AG09309 (cell line): ENCODE measurements at places on chromosomes 1 and 21.

GRCh38 chr1:36321119-36321951, 2.1 kb downstream of the EVA1B start:
- DNase-seq, result peak; percentile 79

GRCh38 chr1:222995620-222996309, 147.3 kb downstream of the TLR5 start:
- DNase-seq, result no peak

DNA sequence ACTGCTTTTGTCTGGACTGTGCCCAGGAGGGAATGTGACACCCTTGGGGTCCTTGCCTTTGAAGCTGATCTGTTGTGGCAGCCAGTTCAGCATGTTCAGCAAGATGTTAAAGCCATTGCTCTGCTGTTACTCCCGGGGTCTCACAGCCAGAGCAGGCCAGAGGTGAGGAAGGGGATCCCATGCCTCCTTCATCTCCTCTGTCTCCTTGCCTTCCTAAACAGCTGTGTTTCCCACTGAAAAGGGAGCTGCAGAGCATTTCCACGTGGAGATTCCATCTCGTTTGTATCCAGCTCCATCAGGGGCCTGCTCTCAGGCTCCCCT, 135.8 kb upstream of the COL6A1 start:
- no peak for DNase-seq

- DNase-seq, result no peak
Measured at GRCh38 chr1:31029026-31029425, 36.5 kb downstream of the PUM1 start.

DNA sequence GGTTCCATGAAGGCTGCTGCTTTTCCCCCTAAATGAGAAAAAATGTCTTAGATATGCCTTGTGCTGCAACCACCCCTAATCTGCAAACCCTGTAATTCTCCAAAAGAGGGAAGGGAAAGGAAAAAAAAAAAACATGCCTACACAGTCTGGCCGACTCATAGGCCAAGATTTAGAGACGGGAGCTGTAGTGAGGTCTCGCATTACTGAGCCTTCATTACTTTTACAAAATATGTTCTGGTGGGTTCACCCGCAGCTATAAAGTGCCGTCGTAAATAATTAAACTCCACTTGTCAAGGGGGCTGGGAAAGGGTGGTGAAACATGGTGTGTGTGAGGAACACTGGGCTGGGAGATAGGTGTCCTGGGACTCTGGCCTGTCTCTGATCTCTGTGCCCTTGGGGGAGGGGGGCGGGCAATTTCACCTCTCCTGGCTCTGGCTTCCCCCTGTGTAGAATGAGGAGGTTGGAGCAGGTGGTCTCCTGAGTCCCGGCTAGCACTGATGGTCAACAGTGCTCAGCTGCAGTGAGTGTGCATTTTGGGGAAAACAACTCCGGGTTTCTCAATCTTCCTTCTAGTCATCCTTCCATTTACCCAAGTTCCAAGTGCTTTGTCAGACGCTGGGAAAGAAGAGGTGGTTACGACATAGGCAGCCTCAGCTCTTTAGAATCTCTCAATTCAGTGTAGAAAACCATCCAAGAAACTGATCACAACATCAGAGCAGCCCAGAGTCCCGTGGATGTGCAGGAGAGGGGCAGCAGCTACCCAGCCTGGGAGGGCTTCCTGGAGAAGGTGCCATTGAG, 82.3 kb downstream of the ACTL8 start:
- DNase-seq, result peak; percentile 55

GRCh38 chr1:43058545-43059360, 100.1 kb upstream of the SLC2A1 start:
- DNase-seq, result no peak

- DNase-seq, result no peak
Measured at GRCh38 chr1:113244112-113244820, 146.0 kb upstream of the MAGI3 start.

DNA sequence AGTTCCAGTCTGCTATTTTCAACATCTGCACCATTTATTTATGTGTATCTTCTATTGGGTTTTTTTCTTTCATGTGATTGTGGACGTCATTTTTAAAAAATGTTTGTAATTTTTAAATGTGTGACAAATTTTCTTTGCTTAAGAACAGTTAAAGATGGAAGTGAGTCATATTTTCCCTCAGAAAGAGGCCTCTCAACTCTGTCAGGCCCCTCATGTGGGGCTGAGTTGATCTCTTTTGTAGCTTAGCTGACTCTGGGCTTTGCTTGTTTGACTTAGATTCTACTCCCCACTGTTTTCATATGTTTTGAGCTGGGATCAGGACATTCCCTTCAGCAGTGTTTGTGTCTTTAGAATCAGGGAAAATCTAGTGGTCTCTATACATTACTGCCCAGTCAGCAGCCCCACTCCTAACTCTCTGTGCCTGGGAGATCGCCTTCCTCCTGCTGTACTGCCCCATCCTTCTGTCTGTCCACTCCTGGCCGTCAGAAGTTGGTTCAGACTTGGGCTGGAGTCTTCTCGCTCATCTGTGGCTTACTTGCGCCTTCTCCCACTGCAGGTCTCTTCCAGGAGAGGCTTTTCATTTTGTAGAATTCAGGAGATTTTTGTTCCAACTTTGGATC, 137.4 kb downstream of the DYRK1A start:
- DNase-seq, result peak; percentile 11

DNA sequence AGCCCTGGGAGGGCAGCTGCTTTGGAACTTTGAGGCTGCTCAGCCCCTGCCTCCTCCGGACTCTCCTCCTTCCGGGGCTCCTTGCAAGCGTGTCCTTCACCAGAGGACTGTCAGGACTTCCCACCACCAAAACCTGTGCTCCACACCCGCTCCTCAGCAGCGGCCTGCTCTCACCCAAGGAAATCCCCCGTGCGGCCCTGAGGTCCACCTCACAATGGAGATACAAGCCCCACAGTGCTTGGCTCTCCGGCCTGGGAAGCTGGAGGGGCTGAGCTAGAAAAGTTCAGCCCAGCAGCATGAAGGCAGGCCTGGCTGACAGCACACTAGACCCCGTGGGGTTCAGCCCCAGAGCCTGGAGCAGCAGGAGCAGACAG, 33.6 kb downstream of the PGBD5 start:
- DNase-seq, result no peak

DNA sequence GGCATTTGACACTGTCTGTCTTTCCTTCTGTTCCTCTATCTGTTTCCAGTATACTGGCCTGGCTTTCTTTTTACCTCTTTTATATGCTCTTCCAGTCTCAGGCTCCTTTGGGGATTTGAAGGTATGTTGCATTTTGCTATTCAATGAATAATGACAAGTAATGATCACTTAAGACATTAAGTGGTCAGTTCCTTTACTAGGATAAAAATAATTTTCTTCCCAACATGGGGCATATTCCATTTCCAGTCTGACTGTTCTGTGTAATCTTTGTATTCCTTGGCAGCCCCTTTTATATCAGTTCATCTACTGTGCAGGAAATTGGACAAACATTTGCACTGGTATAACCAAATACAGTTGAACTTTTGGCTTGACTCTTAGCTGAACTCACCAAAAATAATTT, 15.6 kb downstream of the METTL18 start:
- no peak for DNase-seq

GRCh38 chr1:239739919-239740318, 351.8 kb upstream of the FMN2 start:
- DNase-seq, result no peak

GRCh38 chr1:228735871-228736586, 750 bp downstream of the RHOU start:
- DNase-seq, result no peak

DNA sequence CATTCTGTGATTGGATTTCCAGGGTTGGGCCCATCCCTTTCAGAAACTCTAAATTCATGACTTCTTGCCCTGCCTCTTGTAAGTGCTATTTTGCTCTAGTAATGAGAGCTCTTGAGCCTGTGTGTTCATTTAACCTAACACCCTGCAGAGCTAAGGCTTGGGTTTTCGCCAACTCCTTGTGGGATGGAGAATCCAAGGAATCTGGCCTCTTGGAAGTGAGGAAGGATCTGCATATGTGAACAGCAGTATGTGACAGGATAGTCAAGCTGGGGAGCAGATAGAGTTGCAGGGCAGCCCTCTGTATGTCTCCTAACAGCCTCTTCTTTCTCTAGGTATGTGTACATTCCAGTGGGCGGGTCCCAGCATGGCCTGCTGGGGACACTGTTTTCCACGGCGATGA, 258.9 kb downstream of the HHAT start:
- DNase-seq, result no peak

- no peak for DNase-seq
Measured at GRCh38 chr1:162390396-162391185, 9.1 kb downstream of the C1orf226 start.

GRCh38 chr21:35070436-35070835, 21.3 kb upstream of the RUNX1 start:
- no peak for DNase-seq

DNA sequence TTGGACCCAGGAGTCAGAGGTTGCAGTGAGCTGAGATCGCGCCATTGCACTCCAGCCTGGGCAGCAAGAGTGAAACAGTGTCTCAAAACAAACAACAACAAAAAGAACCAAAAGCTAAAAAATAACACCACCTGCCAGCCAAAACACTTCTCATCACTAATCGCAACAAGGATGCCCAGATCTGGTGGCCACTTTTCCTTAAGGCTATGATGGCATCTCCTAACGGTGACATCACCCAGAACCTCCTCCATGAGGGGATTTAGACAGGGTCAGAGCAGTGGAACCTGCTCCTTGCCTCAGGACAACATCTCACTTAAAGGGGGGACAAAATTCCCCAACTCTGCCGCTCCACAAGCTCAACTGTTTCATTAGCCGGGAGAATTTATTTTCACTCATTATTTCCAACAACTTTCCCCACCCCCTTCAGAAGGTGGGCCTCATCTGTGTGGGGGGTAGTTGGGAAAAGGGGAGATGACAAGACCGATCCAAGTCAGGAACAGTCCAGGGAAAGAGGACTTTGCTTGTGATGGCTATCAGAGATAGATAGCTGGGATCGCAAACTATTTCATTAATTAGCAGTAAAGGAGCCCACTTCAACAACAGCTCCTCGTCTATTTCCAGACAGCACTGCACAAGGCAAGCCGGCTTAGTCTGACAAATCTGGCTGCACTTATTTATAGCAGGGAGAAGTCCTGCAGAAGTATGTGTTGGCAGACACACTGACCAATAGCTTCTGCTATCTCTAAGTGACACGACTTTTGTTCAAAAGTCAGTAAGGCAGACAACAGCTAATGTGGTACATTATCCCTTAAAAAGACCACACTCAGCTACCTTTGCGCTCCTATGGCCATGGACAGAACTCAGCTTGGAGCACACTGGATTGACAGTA, 2.6 kb downstream of the PABPC4 start:
- peak; percentile 13 for DNase-seq

- DNase-seq, result no peak
Measured at GRCh38 chr1:25570798-25571521, 27.6 kb downstream of the LDLRAP1 start.

DNA sequence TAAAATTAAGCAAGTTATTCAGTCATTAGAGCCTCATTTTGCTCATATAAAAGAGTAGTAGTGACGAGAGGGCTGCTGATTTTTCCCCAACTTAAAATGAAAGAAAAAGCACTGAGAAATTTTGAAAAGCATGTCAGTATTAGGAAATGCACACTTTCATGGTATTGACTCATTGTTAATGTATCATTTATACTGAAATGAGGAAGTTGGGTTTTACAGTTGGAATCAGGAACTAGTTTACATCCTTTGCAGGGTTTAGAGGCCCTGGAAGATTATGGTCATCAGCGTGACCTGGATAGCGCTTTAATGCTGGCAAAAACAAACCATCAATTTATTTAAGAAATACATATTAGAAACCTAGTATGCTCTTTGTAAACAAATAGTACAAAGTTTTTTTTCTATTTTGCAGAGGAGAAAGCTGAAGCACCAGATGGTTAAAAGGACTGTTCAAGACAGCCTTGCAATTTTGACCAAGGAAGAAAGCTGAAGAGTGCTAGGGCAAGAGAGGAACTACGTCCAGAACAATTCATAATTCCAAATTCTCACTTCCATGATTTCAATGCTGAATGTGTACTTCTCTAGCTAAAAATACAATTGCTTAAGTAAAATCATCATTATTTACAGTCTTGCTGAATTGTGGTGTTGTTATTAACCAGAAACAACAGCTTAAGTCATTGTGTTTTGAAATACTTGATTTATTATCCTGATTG, 94.8 kb upstream of the SGIP1 start:
- no peak for DNase-seq

- no peak for DNase-seq
Measured at GRCh38 chr1:157111396-157112165, 12.0 kb upstream of the ETV3L start.

DNA sequence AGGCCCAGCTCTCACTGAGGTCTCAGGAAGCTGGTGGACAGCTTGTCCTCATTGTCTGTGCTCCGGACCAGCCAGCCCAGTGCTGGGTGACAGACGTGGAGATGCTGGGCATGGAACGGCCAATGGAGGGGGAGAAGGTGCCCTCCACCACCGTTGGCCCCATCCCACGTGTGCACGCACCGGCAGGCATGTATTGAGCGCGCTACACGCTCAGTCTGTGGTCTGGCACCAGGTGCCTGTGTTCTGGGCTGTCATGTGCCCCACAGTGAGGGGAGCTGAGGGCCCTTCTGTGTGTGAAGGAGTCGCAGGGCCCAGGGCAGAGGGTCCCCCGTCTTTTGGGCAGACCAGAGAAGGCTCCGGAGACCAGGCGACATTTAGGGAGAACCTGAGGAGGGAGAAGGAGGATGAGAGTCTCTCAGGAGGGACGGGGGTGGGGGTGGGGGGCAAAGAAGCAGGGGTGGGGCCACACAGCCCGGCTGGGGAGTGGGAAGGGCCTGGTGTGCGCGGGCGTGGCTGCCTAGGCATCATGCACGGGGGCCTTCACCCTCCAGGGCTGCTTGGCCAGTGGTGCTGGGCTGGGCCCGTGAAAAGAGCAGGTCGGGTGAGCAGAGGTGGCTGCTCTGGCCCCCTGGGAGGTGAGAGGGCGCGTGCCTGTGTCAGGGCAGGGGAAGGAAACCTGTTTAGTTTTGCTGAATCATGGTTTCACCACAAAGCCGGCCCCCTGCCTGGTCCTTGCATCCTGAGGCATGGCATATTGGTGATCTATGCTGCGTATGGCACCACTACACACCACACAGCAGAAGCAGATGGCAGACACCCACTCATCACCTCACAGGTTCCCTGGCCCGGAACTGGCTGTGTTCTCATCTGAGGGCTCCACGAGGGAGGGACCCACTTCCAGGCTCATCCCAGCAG, 86.7 kb upstream of the TTC34 start:
- no peak for DNase-seq

DNA sequence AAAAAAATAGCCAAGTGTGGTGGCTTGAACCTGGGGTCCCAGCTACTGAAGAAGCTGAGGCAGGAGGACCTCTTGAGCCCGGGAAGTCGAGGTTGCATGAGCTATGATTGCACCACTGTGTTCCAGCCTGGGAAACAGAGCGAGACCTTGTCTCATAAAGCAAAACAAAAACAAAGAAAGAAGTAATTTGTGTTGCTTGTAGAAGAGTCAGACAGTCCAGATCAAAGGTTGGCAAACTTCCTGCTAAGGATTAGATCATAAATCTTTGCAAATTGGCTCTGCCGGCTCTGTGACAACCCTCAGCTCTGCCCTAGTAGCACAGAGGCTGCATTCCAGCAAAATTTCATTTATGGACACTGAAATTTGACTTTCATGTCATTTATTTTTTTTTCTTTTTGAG, 19.0 kb upstream of the MFN2 start:
- DNase-seq, result no peak

GRCh38 chr1:228646717-228647522, 88.4 kb upstream of the RHOU start:
- no peak for DNase-seq

- DNase-seq, result peak; percentile 57
Measured at GRCh38 chr1:200359610-200360163, 50.1 kb downstream of the ZNF281 start.
